Activated CD4-positive, alpha-beta T cell treated with anti-CD3 and anti-CD28 coated beads for 36 hours (primary cell): ENCODE measurements at places on chromosomes 3 and 15. TPM values are rescaled to one million over a fixed set of nuclear protein-coding genes. Genes with fewer than 3 reads are reported as not detected.

Gene CP
- total RNA-seq, result not detected

DNA sequence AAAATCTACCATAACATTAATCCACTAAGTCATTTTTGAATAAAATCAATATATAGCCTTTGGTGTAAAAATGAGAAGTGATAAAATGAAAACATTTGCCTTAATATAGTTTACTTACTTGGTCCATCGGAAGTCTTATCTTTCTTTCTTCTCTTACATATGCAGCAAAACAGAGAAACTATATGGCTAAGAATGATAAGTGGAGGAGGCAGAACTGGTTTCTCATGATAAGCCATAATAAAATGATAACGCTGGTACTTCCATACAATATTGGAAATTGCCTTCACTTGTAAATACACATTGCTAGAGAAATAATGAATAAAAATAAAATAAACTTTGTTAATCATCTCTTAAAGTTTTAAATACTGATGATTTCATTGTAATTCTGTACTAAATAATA, 47.8 kb upstream of the USP50 start:
- no peak for DNase-seq

DNA sequence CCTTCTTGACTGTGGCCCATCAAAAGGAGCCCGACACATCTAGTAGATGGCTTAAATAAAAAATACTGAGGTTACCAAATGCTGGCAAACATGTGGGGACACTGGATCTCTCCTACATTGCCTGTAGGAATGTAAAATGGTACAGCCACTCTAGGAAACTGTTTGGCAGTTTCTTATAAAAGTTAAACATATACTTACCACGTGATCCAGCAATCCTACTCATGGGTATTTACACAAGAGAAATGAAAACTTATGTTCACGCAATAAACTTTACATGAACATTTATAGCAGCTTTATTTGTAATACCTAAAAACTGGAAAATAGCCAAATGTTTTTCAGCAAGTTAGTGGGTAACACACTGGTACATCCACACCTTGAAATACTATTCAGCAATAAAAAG, 9.1 kb downstream of the ZBTB38 start:
- no peak for DNase-seq

DNA sequence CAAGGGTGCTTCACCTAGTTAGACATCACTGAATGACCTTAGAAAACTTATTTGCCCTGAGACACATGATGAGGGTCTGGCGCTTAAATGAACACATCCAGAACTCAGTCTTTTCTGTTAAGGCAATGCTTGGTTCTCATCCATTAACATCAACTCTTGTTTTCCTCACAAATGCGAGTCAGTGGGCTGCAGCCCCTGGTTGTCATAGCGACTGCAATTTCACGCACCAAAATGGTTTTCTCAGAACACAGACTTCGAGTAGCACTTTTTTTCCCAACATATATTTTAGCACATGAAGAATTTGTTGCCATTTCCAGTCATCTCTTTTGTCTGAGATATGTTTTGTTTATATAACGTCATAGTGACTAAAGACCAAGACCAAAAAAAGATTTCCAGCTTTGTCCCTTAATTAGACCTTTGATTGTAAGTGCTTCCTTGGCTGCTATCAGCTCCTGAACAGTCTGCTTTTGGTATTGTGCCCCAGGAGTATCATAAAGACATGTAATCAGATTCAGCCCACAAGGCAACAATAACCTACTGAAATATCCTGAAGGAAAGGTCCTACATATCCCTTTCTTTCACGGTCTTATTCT, 68.5 kb downstream of the GPR176 start:
- DNase-seq, result no peak

- DNase-seq, result no peak
These were observed 7.2 kb downstream of the CLPX start for GRCh38 chr15:65177901-65178300.

DNA sequence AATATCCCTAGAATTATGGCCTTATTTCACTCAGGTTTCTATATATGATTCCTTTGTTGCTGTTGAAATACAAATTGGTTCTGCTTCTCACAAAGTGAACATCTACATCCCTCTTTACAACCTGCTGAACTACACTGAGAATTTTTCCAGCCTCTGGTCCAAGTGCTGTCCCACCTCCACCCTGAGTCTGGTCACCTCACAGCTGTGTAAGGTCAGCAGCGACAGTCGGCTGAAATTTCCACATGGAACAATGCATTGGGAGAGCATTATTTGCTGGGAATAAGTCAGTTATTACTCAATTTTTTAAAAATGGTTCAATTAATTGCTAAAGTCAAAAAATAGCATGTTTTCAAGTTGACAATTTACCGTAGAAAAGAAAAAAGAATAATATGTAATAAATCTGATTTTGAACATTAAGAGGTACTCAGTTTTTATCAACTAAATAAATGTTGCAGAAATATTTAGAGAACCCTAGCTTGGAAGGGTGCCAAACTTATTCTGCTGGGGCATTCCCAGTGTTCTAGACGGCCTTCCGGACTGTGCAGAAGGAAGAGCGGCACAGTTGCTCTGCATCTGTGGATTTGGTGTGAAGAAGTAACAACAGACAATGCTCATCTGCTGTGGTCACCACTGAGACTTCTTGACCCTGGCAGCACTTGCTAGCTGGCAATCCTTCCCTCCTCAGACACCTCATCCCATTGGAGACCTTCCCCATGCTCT, 1.8 kb downstream of the HCLS1 start:
- no peak for DNase-seq
